ENCODE measurements at places on chromosomes 12 and 14.

GRCh38 chr12:67449591-67450052 lies 180.5 kb downstream of the CAND1 start:
- no peak for DNase-seq

GRCh38 chr14:30283822-30284446 lies 275.0 kb upstream of the G2E3 start:
- no peak for DNase-seq

DNA sequence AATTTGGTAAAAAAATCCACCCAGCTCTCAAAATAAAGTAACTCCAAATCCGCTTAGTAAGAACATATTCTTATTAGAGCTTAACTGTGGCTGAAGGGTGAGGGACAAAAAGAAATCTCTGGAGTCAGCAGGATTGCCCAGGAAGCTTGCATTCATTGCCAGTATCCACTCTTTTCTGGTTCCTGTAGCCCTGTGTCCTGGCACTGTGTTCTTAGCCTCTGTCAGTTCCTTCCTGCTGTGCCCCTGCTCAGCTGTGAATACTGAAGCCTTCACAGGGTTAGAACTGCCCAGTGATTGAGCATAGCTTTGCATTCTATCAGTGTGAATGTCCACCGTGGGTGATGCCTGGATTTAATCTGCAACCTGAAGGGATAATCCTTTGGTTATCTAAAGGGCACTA lies 266.9 kb upstream of the PELI2 start:
- DNase-seq, result no peak

GRCh38 chr14:77324289-77324688 lies 3.5 kb downstream of the GSTZ1 start:
- no peak for DNase-seq

DNA sequence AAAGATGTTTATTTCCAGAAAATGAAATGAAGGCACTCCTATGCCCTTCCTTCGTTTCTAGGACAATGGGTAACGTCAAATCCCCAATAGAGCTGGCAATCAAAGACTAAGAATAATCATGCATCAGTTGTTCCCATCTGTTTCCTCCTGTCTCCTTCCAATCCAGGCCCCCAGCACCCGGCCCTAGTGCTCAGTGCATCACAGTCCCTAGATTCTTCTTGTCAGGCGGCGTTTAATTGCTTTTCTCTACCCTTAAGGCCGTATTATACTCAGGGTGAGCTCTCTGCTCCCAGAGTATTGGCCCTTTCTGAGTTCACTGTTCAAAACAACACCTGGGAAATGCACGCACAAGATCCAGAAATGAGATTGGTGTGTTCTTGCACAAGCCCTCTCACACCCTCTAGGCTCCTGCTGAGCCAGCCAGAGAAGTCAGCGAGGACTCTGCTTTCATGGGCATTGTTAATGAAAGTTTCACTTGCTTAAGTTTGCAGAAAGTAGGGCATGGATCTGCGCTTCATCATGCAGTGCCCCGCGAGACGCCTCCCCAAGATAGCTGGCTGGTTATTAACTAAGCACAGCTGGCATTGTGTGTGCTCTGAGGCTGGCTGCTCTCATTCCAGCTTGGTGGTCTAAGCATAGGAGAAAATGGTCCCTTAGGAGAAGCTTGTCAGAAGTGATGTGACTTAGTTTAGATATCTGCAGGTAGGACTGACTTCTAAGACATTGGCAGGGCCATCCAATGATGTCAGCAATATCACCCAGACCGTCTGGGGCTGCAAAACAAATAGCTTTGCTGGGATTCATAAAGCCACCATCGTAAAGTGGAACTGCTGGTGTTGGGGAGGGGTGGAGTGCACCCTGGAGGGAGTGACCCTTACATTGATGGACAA lies 28.7 kb downstream of the CRACR2A start:
- no peak for DNase-seq

GRCh38 chr14:95981965-95982364 lies 57.2 kb upstream of the C14orf132 start:
- DNase-seq, result no peak

DNA sequence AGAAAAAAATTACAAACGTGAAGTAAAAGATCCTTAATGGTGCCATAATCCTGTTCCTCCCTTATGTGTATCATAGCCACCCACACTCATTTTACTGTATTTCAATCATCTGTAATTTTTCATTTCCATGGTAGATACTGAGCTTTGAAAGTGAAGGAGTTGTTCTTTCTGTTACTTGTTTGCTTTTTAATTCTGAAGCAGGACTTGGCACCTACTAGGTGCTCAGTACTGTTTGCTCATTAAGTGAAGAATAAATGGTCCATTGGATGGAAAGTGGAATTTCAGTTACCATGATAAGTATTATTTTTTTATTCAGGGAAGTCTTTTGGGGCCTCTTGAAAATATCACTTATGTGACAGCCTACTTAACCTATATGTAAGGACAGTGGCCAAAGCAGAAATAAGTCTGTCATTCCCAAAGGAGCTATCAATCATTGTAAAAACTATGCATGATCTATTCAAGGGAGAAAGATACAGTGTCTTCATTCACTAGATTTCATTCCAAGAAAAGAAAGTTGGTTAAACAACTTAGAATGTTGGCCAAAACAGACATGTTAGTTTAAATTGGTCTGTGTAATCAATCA lies 1244.4 kb upstream of the SEL1L start:
- no peak for DNase-seq

DNA sequence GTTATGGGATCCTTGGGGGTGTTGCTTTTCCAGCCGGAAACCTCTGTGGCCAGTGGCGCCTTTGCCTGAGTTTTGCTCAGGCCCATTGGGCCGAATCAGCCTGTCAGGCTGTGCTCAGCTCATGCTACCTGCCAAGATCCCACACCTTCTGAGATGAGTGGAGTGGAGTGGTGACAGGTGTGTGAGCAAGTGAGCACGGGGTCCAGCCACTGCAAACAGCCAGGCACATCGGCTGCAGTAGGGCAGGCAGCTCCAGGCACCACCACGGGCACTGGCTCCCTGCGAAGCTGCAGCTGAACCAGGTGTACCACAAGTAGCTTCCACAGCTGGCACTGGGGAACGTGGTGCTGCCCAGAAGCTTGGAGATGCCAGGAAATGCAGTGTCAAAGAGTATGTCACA lies 21.1 kb upstream of the WDR89 start:
- DNase-seq, result no peak

- no peak for DNase-seq
These were observed 42.8 kb upstream of the CORO1C start for GRCh38 chr12:108773798-108774788.

- no peak for DNase-seq
These were observed 36.6 kb upstream of the KRT77 start for GRCh38 chr12:52739963-52740362.

DNA sequence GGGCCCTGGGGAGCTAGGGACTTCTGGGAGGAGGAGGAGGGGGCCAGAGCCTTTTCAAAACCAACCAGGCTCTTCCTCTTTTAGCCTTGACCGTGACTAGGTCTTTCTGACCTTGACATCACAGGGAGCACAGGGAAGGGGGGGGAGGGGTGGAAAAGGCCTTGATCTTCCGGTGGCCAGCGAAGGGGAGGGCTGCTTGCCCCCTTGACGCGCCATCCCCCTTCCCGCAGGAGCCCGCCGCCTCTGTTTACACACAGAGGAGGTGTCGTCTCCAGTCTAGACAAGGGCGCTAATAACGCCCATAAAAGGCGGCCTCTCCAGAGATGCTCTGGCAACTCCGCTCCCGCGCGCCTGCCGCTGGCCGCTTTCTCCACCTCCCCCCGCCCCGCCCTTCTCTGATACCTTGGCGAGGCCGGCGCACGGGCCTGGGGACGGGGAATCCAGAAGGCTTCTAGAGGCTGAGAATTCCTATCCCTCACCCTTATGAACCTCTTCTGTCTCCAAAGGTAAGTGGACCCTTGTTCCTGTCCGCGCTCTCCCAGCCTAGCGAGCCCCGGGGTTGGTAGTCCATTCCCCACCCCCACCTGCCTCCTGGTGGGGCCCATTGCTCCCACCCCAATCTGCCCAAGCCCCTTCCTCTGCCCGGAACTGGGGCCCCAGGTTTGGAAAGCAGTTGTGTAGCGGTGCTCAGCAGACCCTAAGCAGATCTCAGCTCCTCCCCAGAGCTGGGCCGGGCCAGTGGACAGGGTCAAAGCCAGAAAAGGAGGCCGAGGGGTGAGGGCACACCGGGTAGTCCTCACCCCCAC lies 4.9 kb upstream of the HOXC12 start:
- no peak for DNase-seq

DNA sequence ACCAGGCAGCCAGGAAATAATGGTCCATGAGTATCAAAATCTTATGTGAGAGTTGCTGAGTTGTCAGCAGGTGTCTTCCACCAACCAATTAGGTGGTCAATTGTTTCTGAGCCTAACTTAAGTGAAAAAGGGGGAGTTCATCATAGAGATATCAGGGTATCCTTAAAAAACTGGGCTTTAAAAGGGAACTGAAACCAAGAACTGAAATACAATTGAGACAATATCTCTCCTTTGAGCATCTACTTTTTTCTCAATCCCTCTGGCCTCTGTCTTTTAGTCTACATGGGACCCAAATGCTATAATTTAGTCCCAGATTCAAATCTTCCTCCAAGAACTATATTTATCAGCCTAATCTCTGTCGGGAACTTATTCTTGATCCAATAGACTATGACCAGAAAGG lies 201.0 kb downstream of the BTG1 start:
- DNase-seq, result no peak

GRCh38 chr12:51322452-51322851 lies 1.5 kb downstream of the BIN2 start:
- no peak for DNase-seq

DNA sequence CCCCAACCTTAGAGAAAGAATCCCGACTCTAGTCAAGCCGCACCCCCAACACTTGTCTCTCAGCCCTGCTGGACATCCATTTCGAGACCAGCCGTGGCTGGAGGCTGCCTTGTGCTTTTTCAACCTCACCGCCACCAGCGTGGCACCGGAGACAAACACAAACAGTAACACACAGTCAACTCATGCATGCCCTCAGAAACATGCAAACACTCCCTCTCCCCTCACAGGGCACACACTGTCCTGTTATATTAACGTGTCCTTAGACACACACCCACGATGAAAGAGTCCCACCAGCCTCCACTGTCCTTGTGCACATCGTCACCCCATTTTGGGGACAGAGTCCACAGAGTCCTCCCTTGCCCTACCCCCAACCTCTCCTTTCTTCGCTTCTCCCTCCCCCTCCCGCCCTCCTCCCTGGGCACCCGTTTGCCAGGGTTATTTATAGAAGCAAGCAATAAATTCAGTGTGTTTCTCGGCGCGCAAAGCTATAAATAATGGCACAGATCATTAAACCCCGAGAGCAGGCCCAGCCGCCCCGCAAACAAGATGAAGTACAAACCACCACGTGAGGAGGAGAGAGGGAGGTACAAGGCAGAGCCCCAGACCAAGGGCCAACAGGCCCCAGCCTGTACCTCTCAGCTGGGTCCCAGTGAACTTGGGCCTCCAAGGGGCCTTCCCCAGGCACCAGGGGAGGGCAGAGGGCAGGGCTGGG lies 27.9 kb downstream of the SMUG1 start:
- no peak for DNase-seq

GRCh38 chr12:109182041-109182839 lies 65.9 kb downstream of the ACACB start:
- no peak for DNase-seq

- no peak for DNase-seq
These were observed 6.5 kb upstream of the PLXNC1 start for GRCh38 chr12:94141892-94142291.

GRCh38 chr14:100051543-100051942 lies 13.7 kb upstream of the EVL start:
- DNase-seq, result no peak

GRCh38 chr12:61998791-61999190 lies 261.4 kb upstream of the USP15 start:
- DNase-seq, result no peak

GRCh38 chr12:53743266-53744129 lies 8.3 kb downstream of the CISTR start:
- peak; percentile 72 for DNase-seq

- DNase-seq, result no peak
These were observed 13.4 kb downstream of the ANKRD13A start for GRCh38 chr12:110012659-110013058.

- DNase-seq, result no peak
These were observed 26.6 kb downstream of the DDX51 start for GRCh38 chr12:132117558-132117875.

DNA sequence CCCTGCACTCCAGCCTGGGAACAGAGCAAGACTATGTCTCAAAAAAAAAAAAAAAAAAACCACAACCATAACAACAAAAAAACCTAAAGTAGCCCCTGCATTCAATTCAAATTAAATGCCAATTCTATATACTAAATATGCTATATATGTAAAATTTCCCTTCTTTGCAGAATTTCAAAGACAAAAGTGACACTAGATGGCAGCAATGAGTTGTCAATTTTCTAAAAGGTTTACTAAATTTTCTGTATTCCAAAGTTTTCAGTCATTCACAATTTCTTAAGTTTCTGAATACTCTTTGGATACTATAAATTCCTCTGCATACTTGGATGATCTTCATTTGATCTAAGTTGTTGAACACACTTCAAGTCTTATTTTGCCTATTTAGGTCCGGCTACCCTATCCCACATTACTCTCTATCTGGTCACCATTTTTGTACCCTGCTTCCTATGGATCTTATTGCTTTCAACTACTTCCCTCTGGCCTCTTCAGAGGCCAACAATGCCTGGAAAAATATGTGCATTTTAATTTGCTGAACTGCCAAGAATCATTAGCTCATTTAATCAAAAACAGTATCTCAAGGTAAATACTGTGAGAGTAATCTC lies 27.9 kb downstream of the HNRNPC start:
- DNase-seq, result no peak

DNA sequence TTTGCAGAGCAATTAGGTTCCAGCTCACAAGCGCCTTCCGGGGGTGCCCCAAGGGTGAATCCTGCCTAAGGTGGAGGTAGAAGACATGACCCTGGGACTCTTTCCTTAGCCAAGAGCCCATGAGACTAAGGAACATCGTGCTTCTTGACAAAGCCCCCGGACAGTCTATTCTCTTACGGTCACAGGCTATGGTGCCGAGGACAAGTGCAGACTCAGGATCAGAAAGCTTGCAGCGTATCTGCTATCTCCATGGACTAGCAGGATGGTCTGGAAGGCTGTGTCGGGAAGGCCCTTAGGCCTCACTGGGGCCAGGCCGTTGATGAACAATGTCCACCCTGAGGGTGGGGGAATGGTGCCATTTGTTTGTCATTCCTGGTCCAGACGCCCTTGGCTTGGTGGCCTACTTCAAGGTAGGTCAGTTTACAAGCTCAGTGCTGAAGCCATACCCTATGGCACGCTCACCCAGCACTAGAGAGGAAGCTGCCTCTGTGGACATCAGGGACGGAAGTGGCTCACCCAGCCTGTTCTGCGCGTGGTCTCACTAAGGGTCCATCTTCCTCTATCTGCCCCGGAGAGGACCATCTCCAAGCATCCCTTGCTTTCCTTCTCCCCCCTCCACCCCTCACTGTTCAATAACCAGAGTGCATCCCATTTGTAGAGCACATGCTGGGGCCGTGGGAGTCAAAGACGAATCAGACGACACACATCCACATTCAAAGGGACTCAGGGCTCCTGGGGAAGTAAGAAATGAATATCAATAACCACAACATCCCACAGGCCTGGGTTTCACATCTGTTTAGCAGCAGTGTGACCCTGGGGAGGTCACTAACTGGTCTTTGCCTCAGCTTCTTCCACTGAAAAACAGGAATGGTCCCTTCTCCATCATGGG lies 45.0 kb upstream of the IQSEC3 start:
- no peak for DNase-seq

GRCh38 chr12:78964521-78964920 lies 99.9 kb downstream of the SYT1 start:
- DNase-seq, result no peak
